ENCODE measurements at places on chromosomes 3 and 15.

- DNase-seq: no peak
These were observed 33.2 kb downstream of the GOLGA8S start for GRCh38 chr15:23387621-23388190.

DNA sequence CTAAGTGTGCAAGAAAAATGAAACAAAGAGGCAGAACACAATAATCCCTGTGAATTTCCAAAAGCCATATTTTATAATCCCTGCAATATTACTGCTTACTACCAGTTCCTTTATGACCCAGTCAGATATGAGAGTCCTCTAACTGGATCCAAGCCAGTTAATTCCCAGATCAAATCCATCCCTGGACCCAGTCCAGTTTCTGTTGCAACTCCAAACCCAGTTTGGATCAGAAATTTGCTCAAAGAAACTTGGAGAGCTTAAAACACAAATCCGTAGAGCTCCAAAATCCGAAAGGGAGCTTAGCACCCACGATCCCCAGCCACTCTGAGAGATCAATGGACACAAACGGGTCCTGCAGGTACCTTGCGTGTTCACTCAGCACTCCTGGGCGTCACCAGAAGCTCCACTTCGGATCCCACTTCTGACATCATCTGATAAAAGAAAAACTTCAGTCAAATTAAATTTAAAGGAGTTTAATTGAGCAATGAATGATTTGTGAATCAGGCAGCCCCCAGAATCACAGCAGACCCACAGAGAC is 32.6 kb upstream of the THUMPD3 start:
- DNase-seq: no peak

- DNase-seq: no peak
These were observed 206.1 kb downstream of the PCCB start for GRCh38 chr3:136456196-136456595.

DNA sequence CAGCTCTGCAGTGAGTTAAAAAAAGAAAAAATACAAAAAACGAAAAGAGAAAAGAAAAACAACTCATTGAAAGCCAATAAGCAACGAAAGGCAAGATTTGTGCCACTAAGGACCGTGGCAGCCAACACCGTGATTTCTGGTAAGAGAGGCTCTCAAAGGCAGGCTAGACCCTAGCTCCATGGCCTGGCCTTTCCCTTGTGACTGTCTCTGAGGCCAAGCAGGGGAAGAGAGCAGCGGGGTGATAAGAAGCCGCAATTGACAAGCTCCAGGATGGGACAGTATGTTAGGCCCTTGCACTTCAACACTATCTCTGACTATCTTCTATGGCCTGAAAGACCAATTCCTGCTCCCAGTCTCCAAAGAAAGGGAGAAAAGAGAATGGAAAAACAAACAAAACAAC is 12.4 kb downstream of the APOD start:
- DNase-seq: no peak

GRCh38 chr15:43208052-43209002 is 12.5 kb downstream of the EPB42 start:
- no peak for DNase-seq

- DNase-seq: no peak
These were observed 610 bp upstream of the SATB1 start for GRCh38 chr3:18425641-18426257.

DNA sequence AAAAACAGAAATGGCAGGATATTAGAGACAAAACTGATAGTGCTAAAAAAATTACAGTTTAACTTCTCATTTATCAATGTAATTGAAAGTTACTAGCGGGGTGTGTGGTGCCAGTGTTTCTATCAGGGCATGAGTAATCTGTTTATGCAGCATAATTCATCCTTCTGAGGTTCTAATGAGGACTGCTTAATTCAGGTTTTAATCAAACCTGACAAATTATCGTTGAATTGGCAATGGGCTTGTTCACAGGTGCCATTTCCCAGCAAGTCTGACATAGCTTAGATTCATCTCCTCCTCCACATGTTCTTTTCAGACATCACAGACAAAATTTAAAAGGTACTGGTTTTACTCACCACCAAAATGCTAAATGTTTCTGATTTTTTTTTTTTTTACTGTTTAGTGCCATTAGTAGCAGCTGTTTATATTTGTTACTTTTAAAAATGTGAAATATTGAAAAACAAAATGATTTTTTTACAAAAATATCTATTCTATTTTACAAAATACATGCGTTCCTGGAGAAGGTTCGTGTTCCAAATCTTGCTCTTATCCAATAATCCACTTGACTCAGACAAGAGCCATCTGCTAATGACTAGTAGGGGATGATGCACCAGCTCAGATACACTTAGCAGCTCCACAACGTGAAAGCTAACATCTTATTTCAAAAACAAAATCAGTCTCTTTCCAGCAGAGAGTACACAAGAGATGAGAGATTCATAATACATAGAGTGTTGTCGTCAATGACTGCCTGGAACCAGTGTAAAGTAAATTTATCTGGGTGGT is 447.7 kb upstream of the DPPA4 start:
- no peak for DNase-seq

GRCh38 chr3:23712656-23713559 is 92.8 kb upstream of the UBE2E1 start:
- no peak for DNase-seq

DNA sequence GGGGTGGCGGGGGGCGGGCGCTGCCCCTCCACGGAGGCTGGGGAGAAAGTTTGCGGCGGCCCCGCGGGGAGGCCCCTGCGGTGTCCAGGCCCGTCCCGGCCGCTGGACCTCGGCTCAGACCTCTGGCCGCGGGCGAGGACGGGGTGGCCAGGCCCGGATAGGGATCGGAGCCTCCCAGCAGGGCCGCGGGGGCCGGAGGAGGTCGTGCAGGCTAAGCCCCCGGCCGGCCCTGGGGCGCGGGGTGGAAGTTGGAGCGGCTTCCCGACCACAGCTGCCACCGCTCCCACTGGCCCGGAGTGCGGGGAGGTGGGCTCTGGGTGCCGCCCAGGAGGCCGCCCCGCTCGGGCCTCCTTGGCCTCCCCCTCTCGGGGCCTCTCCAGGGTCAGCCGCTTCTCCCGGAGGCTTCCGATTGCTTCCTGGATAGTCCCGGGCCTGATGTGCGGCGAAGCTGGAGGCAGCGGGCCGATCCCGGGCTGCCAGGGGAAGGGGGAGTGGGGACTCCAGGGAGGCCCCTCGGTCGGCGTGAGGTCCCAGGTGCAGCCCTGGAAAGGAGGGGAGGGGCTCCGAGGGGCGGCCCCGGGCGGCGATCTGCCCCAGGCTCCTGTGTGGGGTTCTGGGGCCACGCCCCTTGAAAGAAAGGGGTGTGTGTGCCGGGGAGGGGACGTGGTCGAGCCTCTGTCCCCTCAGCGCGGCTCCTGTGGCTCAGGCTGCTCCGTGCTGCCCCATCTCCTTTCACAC is 907 bp downstream of the PLXNA1 start:
- DNase-seq: no peak

GRCh38 chr15:33150971-33151370 is 43.5 kb downstream of the FMN1 start:
- DNase-seq: no peak
